Activated T-cell treated with anti-CD3 and anti-CD28 coated beads, Interleukin-2, amount 50 U/mL, for 24 hours (primary cell): ENCODE measurements at places on chromosomes 1 and 21.

GRCh38 chr1:24235921-24236788 is 49.1 kb upstream of the IFNLR1 start:
- peak; percentile 53 for DNase-seq

DNA sequence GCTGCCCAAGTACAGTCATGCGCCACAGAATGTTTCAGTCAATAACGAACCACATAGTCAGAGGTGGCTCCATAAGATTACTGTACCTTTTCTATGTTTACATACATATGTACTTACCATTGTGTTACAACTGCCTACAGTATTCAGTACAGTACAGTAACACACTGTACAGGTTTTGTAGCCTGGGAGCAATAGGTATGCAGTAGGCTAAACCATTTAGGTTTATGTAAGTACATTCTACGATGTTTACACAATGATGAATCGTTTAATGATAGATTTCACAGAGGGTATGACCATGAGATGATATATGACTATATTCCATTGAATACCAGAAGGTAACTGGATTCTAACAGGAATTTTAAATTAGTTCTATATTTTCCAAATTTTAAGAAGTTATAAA is 10.5 kb downstream of the YY1AP1 start:
- no peak for DNase-seq

GRCh38 chr21:39153373-39153772 is 29.9 kb downstream of the PSMG1 start:
- no peak for DNase-seq

DNA sequence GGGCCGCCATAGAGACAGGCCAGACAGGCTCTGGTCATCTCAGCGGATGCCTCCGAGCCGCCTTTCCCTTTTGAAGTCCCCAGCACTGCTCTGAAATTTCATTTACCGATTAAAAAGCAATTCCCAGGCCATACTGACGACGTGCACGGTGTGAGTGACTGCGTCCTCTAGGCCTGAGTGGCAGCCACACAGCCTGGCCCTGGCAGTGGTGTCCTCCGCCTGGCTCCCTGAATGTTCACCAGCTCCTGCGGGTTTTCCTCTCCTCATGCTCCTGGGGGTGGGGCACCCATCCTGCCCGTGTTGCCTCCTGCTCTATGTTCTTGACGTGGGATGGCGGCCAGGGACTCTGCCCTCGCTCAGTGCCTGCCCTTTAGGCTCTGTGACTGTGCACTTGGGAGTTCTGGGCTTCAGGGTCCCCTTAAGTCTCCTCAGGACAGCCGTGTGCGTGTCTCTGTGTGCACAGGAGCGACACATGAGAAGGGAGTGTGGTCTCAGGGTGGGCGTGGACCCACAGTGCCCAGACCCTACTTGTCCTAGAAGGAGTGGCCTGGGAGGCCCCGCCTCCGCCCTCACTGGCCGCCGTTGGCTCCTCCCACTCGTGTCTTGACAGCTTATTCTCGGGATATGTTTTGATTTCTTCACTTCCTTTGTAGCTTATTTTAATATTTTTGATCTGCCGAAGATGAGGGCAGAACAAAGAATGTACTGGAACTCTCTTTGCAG is 3.6 kb downstream of the SKI start:
- peak; percentile 78 for DNase-seq

GRCh38 chr1:212613440-212614335 is 5.1 kb downstream of the ATF3 start:
- no peak for DNase-seq

GRCh38 chr1:1120096-1120495 is 4.2 kb upstream of the C1orf159 start:
- DNase-seq = no peak

- no peak for DNase-seq
Observed at GRCh38 chr1:10751561-10752085, 44.8 kb downstream of the CASZ1 start.

DNA sequence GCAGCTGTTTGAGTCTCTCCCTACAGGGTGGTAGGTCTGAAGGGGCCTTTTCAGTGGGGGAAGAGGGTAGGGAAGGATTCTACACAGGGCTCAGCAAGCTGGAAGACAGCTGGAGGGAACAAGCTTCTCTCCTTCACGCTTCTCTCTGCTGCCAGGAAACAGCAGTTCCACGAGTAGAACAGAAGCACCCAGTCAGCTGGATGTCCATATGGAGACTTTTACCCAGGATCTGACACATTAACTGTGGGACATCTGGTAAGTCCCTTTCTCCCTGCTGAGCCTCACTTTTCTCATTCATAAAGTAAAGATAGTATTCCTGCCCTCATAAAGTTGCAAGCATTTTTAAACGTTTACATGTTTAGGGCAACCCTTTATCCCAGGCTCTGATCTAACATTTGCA is 280.3 kb downstream of the OMA1 start:
- DNase-seq = no peak

DNA sequence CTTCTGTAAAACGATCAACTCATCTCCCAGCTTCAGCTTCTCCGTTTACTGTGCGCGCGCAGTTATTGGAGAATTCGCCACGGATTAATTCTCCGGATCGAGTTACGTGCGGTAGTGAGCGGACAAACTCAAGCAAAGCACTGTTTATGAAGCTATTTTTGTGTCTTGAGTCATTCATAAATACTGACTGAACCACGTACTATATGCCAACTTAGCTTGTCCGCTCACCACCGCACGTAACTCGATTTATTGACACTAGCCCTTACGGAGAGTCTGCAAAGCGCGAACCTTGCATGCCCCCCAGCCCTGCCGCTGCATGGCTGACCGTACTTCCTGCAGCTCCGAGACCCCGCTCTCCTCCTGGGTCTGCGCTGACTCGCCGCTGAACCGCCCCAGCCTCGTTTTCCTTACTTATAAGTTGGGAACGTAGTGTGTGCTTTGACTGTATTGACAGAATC is 773 bp downstream of the CHD1L start:
- DNase-seq = no peak

DNA sequence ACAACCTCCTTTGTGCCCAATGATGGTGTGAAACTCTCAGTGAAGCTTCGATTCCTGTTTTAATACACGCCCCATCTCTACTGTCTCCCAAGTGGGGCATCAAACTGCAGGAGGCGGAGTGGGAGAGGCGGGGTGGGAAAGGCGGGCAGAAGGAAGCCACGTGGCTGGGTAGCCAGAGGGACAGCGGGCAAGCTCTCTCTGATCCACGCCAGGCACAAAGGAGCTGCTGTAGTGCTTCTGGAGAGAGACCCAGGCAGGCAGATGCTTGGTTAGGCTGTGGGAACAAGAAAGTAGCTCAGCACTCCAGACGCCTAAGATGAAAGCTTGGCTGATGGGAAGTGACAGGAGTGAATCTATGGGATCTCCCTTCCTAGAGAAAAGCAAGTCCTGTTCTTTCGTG is 25.7 kb downstream of the TRIM67 start:
- no peak for DNase-seq

DNA sequence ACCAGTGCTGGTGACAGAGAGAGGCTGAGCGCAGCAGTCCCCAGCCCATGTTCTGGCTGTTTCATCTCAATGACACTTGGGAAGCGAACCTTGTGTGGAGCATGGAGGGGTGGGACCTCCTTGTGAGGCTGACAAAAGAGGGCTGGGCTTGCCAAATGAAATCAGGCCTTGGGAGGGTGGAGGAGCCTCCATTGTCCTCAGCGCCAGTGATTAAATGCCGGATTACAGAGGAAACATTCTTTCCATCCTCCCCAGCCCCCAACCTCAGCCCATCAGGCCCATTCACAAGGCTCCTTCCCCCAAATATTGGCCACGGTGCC is 63.3 kb upstream of the PAXBP1 start:
- DNase-seq = no peak

GRCh38 chr1:164707868-164708331 is 148.9 kb downstream of the PBX1 start:
- DNase-seq = no peak

GRCh38 chr21:31618696-31619430 is 40.6 kb upstream of the SOD1 start:
- DNase-seq = no peak

GRCh38 chr1:233333086-233333485 is 5.6 kb downstream of the MAP3K21 start:
- DNase-seq = no peak

- DNase-seq = no peak
Observed at GRCh38 chr1:215647738-215648137, 80.6 kb downstream of the KCTD3 start.

- no peak for DNase-seq
Observed at GRCh38 chr1:96557336-96557735, 164.2 kb upstream of the PTBP2 start.

- no peak for DNase-seq
Observed at GRCh38 chr1:229370601-229371021, 27.8 kb upstream of the CCSAP start.

DNA sequence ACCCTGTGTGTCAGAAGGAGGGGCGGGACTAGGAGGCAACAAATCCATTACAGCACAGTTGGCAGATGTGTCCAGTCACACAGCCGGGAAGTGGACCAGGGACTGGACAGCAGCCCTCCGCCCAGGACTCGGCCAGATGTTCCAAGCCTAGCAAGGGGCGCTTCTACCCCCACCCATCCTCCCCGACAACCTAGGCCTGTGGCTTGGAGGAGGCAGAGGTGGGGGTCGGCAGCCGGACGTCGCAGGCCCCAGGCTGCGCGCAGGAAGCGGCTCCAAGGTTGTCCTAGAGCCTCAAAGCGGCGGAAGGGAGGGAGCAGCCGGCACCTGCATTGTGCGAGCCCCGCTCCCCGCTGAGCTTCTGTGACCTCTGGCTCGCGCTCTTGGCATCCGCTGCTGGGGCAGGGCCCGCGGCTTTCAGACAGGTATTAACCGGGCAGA is 20.6 kb upstream of the MYCL start:
- no peak for DNase-seq

- DNase-seq = no peak
Observed at GRCh38 chr1:152182944-152183361, 23.9 kb upstream of the RPTN start.
